Thymus (tissue), 14 donors: ENCODE measurements at places on chromosomes 16 and 17.

- no peak for DNase-seq
Measured at GRCh38 chr16:73965591-73965990, 331.0 kb upstream of the PSMD7 start.

GRCh38 chr16:66728117-66728787 is 23.2 kb downstream of the DYNC1LI2 start:
- no peak for DNase-seq

DNA sequence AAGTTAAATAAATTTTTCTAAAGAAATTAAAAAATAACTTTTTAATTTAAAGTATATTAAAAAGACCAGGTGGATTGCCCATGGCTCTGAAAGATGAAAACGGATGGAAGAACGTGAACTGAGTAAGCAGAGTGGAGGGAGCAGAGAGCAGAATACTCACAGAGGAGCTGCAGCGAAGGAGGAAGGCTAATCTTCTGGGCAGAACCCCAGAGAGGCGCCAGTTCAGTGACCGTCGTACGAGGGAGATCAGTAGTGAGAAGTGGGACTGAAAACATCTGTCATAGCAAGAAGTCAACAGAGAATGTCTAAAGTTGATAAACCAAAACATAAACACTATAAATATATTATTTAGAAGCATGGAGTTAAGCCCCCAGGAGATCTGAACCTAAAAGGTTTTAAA is 34.9 kb downstream of the UBE2G1 start:
- DNase-seq, result no peak

GRCh38 chr17:80385046-80385445 is 29.9 kb upstream of the ENDOV start:
- DNase-seq, result no peak

DNA sequence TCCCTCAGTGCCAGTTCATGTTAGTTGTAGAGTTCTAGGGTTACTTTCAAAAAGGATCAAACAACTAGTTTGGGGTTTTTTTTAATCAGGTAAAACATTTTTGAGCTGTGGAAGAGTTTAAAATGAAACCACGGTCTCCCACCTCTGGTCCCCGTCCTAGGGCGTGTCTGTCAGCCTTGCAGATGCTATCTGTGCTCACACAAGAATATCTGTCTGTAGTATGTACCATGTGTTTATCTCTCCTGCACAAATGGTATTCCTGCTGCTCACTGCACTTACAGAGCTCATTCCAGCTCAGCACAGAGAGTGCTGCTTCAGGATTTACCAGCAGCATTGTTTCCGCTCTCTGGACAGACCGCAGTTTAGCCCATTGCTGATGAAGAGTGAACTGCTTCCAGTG is 38.9 kb downstream of the UBN1 start:
- DNase-seq, result no peak

GRCh38 chr16:51710186-51710585 is 559.1 kb upstream of the SALL1 start:
- DNase-seq, result no peak

GRCh38 chr16:47469227-47469626 is 8.1 kb downstream of the PHKB start:
- no peak for DNase-seq

DNA sequence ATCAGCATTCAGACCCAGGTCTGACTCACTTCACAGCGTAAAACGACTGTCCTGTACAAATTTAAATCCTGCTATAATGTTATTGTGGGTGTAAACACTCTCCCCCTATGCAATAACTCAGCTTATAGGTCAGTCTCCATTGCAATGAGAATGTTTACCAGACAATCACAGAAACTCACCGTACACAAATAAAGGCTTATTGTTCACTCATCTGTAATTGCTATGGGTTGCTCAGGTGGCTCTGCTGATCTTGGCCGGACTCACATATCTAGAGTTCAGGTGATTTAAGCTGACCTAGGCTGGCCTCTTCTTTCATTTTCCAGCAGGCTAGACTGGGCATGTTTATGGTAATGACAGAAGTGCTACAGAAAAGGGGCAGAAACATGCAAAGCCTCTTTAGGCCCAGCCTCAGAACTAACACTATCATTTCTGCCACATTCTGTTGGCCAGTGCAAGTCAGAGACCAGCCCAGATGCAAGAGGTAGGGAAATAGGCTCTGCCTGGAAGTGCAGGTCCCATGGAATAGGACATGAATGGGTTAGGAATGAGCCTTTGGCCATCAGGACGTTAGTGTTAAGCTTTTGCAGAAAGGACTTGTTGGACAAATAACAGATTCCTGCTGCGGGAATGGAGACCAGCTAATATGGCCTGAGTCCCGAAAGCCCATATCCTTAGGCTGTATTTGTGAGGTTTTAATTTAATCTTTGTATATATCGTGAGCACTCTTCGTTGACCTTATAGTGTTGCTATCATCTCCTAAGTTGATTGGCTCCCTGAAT is 44.0 kb downstream of the HLF start:
- no peak for DNase-seq

DNA sequence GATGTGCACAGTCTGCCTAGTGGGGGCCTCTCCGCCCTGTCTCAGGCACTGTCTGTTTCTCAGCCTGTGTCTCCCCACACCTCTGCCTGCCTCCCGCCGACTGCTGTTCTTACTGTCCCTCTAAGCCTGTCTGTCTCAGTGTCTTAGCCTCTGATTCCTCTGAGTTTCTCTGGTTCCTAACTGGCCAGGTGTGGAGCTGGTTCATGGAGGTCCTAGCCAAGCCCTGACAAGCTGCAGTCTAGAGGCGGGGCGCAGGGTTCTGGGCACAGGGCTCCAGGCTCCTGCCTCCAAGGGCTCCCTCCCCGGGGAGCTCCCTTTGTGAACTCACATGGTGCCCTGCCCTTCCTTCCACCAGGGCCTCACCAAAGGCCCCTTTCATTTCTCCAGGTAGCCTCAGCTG is 19.4 kb downstream of the C17orf100 start:
- no peak for DNase-seq

- no peak for DNase-seq
Measured at GRCh38 chr17:80558046-80558445, 13.4 kb downstream of the RPTOR start.

DNA sequence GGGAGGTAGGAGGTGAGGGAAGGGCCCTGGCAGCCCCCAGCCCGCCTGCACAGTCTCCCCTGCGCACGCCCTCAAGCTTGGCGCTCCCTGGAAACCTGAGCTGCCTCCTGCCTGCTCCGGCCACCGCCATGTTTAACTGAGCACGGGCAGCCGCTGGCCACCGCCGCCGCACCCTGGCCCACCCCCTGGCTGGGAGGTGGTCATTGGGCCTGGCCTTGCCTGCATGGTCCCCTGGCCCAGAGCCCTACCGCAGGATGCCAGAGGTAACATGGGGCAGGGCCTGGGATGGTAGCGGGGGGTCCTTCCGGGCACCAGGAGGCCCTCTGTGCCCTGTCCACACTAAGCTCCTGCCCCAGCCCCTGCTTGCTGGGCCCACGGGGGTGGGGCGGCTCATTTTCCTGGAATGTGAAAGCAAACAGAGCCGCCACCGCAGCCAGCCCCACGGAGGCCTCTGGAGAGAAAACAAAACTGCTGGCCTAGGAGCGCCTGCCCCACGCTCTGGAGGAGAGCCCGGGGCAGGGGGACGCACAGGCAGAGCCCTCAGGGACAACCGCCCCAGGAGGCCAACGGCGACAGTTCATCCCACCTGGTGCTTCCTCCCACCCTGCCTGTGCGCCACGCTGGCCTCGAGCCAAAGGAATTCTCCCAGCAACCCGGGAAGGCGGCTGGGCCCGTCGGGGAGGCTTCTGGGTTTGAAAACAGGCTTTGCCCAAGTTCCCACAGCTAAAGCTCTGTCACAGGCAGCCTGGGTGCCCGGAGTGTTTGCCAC is 8.9 kb downstream of the NHERF2 start:
- DNase-seq, result no peak

- DNase-seq, result no peak
Measured at GRCh38 chr17:19313066-19313745, 49.3 kb downstream of the B9D1 start.

- no peak for DNase-seq
Measured at GRCh38 chr16:66228792-66229191, 137.7 kb upstream of the CDH5 start.

DNA sequence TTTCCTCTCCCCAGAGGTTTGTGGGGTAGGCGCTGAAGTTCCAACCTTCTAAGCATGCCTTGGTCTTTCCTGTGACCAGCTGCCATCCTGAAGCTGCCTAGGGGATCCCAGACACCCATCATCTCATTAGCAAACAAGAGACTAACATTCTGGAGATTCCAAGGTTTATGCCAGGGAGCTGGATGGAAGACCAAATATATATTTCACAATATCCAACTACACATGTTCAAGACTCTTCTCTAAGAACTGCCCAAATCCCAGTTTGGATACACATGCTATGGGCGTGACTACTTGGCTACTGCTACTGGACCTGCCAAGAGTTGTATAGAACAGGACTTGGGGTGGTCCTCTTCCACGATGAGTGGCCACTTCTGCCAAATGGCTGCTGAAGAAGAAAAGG is 93.0 kb upstream of the RCVRN start:
- DNase-seq, result no peak

DNA sequence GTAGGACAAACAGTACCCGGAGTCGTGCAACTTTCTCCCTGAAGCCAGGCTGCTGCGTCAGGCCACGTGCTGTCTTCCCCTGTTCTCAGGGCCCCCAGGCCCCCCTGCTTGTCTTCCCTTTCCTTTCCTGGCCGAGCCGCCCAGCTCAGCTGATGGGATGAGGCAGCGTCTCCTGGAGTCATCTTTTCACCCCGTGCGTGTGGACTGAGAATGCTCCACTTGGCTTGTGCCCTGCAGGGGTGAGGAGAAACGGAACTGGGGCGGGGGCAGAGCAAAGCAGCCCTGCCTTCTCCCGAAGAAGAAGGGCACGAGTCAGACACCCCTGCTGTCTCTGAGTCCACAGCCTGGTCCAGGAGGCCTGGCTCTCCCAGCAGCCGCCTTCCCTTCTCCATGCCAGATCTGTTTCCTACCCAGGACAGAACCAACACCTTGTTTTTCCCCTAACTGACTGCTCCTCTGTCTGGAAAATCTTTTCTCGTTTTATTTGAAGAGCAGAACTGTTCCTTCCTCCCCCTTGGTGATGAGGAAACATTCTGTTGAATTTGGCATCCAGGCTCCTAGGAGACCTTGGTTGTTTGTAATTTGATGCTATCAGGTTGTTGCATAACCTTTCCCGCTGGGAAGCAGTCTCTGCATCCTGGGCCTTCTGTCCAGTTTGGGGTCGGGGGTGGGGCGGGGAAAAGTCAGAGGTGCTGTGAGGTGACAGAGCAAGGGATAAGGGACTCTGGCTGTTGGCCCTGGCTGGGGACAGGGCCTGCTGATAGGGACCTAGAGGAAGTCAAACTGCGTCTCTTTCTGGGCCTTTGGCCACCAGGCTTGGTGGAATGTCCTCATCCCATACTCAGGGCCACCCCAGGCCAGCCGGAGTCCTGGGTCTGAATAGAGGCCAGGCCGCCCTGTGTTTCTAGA is 78.8 kb downstream of the WIPI1 start:
- no peak for DNase-seq

GRCh38 chr17:4130715-4131114 is 12.1 kb downstream of the ZZEF1 start:
- no peak for DNase-seq

DNA sequence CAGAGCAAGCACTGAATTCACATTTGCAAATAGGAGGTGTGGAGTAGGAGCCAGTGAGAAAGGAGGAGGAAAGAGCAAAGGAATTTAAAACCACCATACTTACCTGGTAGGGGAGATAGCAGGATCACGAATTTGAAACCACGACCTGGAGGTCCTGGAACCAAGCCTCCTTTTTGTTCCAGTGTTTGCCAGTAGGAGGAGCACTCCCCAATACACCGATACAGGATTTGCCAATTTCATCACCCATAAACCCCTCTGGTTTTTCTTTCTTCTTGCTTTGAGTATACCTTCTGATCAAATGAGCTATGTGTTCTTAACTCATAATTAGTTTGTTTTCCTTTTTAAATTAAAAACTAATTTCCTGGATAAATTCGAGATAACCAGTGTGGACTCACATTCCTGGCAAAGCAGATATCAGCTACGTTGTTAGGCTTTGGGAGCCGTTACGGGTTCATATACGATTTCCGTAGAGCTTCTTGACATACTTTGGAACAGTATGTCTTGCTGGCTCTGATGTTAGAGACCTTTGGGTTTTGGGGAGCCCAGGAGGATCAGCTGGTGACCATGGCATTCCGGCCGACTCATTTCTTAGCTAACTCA is 22.7 kb downstream of the BCO1 start:
- DNase-seq, result no peak

DNA sequence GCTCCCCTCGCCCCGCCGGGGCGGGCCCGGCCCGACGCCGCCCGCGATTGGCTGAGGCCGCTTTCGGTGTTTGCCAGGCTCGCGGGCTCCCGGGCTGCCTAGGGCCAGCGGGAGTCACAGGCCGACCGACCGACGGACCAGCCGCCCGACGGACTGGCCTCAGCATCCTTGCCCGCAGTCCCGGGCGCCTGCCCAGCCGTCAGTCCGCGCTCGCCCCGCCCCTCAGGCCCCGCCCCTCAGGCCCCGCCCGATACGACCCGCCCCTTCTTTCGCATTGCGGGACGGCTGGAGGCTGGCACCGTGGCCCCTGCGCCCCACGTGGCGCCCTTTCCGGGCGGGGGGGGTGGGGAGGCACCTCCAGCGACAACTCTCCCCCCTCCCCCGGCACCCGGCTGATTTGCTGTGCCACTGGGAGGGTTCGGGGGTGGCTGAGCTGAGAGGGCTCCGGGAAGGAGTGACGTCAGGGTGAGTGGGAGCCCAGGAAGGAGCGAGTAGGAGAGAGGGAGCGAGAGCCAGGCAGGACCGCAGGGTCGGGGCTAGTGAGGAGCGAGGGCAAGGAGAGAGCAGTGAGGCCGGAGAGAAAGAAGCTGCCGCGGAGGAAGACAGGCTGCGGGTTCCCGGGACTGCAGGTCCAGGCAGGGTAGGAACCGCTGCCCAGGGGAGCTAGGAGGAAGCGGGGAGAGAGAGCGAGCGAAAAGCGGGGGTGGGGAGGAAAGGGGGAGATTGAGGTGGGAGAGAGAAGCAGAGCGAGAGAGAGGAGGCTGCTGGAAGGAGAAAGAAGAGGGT is at the start of gene ASPHD1:
ASPHD1 (plus strand) TSS at position 387 of the 786 bp plus-strand sequence. CDS start 484 bp downstream, outside the sequence.
- peak; percentile 63 for DNase-seq

DNA sequence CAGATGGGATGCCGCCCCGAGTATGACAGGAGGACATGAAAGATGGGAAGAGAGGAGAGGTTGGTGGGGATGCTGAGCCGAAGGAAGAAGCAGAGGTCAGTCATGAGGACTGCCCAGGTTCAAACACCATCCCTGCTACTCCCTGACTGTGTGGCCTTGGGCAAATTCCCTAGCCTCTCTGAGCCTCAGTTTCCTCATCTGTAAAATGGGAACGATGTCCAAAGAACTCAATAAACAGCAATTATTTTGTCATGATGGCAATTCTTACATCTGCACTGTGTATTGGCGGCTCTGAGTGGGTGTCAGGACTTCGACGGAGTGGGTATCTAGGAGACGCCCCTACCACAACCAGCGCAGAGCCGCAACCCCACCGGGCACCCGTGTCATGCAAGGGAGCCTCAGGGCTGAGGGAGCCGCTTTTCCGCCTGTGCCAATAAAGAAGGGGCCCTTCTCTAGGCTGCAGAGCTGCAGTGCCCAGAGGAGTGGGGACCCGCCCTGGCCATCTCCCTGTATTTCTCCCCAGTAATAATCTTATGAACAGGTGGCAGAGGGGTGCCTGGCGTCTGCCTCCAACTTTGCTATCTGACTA is 173.2 kb downstream of the ZNF423 start:
- DNase-seq, result no peak
